ENCODE measurements at places on chromosomes 4 and X.

- DNase-seq = no peak
Observed at GRCh38 chr4:73066445-73066844, 3.1 kb downstream of the COX18 start.

- DNase-seq = no peak
Observed at GRCh38 chr4:39053983-39054382, 8.0 kb upstream of the KLHL5 start.

- DNase-seq = no peak
Observed at GRCh38 chr4:23602720-23603119, 287.1 kb downstream of the PPARGC1A start.

GRCh38 chr4:36280555-36280954, 861 bp upstream of the DTHD1 start:
- no peak for DNase-seq

- no peak for DNase-seq
Observed at GRCh38 chrX:109826954-109827708, 94.1 kb upstream of the ACSL4 start.

- DNase-seq = no peak
Observed at GRCh38 chrX:56219700-56220099, 12.5 kb upstream of the KLF8 start.

DNA sequence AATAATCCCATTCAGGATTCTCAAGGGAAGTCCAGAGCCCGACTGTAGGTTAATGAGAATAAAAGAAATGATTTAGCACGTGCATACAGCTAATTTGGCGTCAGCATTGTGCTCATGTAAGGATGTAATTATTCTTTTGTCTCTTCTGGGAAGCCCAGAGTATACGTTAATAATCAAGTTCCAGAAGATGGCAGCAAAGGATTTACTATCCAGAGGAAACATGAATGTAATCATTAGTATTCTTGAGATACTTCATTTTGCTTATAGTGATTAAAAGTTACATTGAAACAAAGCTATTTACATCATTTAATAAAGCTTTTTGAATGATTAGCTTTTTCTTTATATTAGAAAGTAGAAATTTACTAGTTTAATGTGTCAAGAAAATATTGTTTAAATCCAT, 27.1 kb upstream of the MAP9 start:
- no peak for DNase-seq

- no peak for DNase-seq
Observed at GRCh38 chr4:15470128-15470475, 420 bp downstream of the CC2D2A start.

- DNase-seq = no peak
Observed at GRCh38 chrX:77493677-77494553, 46.7 kb downstream of the FGF16 start.

DNA sequence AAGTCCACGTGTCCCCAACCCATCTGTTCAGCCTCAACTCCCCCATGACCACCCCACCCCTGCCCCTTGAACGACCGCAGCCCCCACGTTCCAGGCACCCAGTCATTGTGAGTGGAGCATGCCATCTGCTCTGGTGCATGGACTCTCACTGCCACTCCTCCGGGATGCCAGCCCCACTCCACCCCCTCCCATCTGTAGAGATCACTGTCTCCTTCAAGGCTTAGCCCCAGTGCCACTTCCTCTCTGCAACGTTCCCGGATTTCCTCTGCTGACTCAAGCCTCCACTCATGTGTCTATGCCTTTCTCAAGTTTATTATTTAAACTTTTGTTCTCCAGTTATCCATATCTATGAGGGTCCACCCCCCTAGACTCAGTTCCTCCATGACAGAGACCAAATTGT, 54.0 kb downstream of the MAML3 start:
- no peak for DNase-seq

- no peak for DNase-seq
Observed at GRCh38 chrX:105725228-105725627, 97.1 kb upstream of the NRK start.

GRCh38 chr4:48262926-48263325, 6.7 kb downstream of the TEC start:
- no peak for DNase-seq

- DNase-seq = no peak
Observed at GRCh38 chrX:69741721-69742120, 125.8 kb downstream of the EDA start.

DNA sequence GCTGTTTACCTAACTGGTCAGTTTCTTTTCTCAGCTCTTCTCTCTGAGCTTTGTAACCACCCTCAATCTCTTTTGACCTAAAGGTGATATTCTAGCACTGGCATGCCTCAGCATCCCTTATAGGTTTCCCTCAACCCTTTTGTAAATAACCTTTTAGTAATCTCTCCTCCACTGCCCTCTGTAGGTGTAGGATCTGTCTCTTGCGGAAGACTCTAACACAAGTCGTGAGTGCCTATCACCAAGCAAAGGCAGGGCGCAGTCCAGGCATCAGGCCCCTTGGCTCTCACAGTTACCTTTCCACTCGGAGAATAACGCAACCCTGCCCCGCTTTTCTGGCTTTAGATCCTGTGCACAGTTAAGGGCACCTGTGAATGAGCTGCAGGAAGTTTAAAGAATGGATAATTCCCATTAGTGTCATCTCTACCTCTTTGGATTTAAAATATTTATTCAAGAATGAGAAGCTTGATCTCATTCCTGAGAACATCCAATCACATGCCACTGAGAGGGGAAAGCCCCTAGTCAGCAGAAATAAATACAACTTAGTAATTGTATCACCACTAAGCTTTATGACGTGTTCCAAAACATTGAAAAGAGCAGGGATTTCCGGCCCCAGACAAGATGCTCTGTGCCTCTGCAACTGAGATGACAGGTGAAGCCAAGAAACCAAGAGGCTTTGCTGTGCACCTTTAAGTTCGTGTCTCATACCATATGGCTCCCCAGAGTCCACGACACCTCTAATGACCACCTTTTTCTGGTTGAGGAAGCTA, 58.8 kb downstream of the SPINK2 start:
- DNase-seq = no peak

DNA sequence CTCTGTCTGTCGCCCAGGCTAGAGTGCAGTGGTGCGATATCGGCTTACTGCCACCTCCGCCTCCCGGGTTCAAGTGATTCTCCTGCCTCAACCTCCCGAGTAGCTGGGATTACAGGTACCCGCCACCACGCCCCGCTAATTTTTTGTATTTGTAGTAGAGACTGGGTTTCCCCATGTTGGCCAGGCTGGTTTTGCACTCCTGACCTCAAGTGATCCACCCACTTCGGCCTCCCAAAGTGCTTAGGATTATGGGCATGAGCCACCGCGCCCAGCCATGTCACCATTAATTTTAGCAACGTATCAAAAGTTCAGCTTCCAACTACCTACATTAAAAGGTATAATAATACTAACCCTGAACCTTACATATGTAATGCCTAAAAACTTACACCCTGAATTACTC, 940 bp upstream of the UTP3 start:
- no peak for DNase-seq

DNA sequence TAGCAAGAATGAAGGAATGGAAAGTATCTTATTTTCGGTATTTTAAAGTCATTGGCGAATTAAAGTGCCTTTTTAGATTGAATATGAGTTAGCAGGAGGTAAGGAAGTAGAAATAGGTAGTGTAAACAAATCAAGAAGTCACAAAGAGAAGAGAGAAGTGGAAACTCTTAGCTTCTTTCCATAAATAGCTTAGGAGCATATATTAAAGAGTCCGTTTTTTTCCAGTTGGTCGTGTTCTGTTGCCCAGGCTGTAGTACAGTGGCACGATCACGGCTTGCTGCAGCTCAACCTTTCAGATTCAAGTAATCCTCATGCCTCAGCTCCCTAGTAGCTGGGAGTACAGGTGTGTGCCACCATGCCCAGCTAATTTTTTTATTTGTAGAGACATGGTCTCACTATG, 56.4 kb downstream of the UBE2K start:
- no peak for DNase-seq

DNA sequence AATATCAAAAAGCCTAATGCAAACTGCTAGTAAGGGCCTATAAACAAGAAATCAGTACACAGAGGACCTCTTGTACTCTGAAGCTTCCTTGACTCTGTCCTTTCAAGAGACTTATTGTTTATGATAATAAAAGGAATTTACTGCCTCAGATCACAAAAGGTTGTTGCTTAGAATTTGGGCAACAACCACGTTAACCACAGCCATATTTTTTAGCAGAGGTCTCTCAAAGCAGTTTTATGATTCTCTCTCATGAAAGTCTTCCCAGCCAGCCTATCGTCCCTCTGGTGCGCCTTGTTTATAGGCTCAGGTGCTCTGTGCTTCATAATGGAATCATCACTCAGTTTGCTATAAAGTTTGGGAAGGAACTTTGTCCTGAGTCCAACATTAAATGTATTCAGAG, 270.6 kb downstream of the RCHY1 start:
- DNase-seq = no peak

- DNase-seq = no peak
Observed at GRCh38 chr4:25347971-25348370, 29.1 kb upstream of the ANAPC4 start.

DNA sequence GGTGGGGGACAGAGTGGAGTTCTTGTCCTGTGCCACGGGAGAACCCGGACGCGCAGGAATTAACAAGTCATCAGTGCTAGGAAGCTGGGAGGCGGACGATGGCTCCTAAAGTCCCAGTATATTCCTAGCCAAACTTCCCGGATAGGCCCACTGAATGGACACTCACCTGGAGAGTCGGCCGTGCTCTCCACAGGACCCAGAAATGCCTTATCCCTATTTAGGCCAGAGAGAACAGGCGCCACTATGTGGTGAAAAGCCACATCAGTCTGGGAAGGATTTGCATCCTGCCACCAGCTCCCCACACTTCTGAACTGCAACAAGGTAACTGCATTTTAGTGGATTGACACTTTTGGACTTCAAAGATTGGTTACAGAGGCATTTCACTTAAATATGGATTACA, 1.1 kb downstream of the CFAP299 start:
- DNase-seq = no peak

DNA sequence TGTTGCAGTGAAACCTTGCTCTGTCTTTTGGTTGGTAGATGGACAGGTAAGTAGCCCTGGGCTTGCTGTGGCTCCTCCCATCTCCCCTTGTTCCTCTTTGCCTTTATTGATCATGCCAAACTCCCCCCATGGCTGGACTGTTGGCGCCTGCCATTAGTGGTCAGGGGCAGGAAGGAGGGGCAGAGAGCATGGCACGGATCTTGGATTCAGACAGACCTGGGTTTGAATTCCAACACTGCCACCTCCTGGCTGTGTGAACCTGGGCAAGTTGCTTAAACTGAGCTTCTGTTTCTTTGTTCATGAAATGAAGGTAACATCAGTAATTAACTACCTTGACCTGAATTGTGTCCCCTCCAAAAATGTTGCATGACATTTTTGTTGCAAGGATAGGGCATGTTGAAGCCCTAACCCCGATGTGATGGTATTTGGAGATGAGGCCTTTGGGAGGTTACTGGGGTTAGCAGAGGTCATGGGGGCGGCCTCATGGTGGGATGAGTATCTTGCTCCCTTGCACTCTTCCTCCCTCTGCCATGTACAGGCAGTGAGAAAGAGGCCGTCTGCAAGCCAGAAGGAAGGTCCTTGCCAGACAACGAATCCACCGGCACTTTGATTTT, 6.0 kb downstream of the SLC2A9 start:
- no peak for DNase-seq

DNA sequence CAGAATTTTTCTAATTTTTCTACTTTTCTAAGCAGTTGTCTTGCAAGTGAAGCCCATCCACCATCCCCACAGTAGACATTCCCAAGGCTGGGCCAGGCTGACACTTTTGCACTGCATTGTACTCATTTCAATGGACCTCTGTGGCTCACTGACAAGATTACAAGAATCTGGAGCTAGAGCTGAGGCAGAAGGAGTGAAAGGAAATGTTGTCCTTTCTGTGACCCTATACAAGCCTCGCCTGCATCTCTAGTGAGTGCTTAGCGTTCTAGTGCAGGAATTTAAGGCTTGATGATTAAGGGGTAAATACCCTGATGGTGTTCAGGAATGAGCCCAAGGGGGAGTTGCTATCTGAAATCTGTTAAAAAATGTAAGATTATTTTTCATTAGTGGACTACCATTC, 6.3 kb downstream of the MAGED1 start:
- no peak for DNase-seq

DNA sequence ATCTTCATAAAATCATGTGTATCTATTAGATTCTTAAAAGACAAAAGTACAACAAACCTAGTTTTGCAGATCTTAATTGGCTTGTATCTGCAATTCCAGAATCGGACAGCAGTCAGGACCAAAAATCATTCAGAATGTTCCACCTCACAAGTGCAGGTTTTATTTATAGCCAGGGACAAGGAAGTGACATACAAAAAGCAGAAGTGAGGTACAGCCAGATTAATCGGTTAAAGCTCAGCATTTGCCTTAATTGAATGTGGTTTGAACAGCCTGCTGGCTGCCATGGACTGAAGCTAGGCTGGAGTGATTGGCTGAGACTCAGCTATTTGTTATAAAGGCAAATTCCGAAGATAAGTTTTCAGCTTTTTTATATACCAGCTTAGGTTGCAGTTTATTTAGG, 932.6 kb downstream of the C4orf33 start:
- DNase-seq = no peak

- no peak for DNase-seq
Observed at GRCh38 chr4:89283226-89284009, 24.2 kb downstream of the GPRIN3 start.

- DNase-seq = no peak
Observed at GRCh38 chrX:153966841-153967535, 4.6 kb downstream of the HCFC1 start.

DNA sequence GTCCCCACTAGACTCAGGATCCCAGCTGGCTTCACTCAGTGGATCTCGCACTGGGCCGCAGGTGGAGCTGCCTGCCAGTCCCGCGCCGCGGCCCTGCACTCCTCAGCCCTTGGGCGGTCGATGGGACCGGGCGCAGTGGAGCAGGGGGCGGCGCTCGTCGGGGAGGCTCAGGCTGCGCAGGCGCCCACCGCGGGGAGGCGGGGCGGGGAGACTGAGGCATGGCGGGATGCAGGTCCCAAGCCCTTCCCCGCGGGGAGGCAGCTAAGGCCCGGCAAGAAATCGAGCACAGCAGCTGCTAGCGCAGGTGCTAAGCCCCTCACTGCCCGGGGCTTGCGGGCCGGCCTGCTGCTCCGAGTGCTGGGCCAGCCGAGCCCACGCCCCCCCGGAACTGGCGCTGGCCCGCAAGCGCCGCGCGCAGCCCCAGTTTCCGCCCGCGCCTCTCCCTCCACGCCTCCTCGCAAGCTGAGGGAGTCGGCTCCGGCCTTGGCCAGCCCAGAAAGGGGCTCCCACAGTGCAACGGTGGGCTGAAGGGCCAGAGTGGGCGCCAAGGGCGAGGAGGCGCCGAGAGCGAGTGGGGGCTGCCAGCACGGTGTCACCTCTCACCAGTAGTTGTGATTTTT, 1038.0 kb downstream of the PCDH19 start:
- no peak for DNase-seq

- DNase-seq = peak; percentile 22
Observed at GRCh38 chr4:164977243-164978164, at the start of gene TRIM61. Gene TRIM61, minus strand, starts transcription at chr4:164977657. Its CDS starts 7,655 bp downstream, at chr4:164970002.

- no peak for DNase-seq
Observed at GRCh38 chrX:53622431-53622830, 64.1 kb downstream of the HUWE1 start.
